Stimulated activated CD8-positive, alpha-beta memory T cell treated with anti-CD3 and anti-CD28 coated beads, Interleukin-15, amount 100 ng/mL, for 4 hours (primary cell): ENCODE measurements at places on chromosomes 11 and 22.

DNA sequence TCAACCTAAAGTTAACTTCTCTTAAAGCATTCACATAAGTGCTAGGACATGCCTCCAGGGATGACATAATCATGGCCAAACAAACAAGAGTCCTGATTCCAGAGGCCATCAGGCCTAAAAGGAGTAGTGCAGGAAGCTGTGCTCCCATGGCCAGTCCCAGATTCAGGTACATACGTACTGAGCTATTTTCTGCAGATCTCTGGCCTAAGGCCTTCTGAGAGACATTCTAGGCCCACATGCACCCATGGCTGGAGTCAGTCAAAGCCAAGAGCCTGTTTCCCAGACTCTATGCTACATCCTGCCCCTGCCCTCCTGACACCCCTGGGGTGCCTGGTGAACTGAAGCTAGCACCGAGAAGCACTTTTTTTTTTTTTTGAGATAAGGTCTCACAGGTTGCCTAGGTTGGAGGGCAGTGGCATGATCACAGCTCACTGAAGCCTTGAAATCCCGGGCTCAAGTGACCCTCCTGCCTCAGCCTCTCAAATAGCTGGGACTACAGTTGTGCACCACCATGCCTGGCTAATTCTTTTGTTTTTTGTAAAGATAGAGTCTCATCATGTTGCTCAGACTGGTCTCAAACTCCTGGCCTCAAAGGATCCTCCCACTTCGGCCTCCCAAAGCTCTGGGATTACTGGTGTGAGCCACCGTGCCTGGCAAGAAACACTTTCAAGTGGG, 553 bp downstream of the CD3D start:
- no peak for DNase-seq

DNA sequence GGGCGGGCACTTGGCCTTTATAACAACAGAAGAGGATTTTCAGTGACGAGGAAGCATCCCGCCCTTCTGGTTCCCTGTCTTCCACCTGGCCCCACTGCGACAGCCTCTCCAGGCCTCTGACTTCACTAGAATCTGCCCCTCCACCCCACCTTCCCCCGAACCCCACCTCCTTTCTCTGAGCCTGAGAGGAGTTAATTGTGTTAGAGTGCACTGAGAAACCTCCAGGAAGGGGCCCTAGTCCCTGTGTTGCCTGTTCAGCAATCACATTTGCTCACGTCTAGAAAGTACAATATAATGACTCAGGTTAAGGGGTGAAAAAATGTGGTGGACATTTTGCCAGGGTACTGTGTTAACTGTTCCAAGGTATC, 38.8 kb downstream of the PTPRJ start:
- DNase-seq, result no peak

- DNase-seq, result no peak
Measured at GRCh38 chr11:118206391-118207031, 18.3 kb downstream of the JAML start.

- no peak for DNase-seq
Measured at GRCh38 chr11:6617315-6617781, 1.9 kb downstream of the TPP1 start.

GRCh38 chr11:73716153-73717056, 44.5 kb downstream of the RAB6A start:
- DNase-seq, result no peak

- no peak for DNase-seq
Measured at GRCh38 chr11:67441731-67442351, 1.4 kb downstream of the CORO1B start.

DNA sequence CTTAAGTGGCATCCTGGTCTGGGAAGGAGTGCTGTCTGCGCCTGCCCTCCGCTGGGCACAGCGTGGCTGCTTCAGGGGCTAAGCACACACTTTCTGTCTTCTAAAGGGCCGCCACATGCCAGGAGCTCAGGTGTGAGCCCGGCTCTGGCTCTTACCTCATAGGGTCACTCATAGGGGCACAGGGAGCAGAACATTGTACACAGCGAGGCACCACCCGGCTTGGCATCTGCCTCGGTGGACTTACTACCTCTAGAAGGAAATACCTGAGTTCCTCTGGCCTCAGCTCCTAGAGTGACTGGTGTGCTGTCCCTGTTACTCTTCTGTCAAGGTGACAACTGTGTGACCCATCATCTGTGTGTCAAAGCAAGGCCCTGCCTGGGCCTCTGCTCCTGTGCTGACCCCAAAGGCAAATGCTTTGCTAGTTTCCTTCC, 13.4 kb downstream of the NEAT1 start:
- no peak for DNase-seq

GRCh38 chr22:35905894-35906293, 122.7 kb downstream of the RBFOX2 start:
- no peak for DNase-seq

DNA sequence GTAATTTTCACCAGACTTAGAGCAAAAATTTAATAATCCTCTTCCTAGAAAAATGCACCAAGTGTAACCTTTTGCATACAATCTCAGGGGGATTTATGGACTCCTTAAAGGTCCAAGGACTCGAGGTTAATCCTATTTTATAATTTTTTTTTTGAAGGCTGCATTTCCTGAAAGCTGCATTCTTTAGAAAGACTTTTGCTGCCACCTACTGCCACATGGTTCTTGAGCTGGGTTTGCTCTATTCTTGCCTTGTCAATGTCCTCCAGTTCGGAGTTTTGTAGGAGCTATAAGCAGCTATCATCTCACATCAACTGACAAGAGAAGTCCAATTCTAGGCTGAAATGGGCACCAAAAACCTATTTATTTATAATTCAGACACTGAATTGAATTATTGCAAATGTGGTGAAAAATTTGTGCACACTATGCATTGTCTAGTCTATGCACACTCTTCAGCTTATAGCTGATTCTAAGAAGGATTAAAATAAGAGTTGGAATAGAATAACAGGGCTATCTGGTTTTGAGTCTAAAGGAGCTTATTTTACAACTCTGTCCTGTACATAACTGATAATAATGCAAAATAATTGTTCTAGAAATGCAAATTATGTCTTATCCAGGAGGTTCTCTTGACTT, 31.3 kb downstream of the TRAF6 start:
- DNase-seq, result no peak

GRCh38 chr11:15374418-15374817, 259.7 kb downstream of the INSC start:
- no peak for DNase-seq

- DNase-seq, result no peak
Measured at GRCh38 chr11:47148903-47149531, 27.7 kb downstream of the ARFGAP2 start.

GRCh38 chr11:13984616-13985450, 22.3 kb downstream of the SPON1 start:
- DNase-seq, result no peak

DNA sequence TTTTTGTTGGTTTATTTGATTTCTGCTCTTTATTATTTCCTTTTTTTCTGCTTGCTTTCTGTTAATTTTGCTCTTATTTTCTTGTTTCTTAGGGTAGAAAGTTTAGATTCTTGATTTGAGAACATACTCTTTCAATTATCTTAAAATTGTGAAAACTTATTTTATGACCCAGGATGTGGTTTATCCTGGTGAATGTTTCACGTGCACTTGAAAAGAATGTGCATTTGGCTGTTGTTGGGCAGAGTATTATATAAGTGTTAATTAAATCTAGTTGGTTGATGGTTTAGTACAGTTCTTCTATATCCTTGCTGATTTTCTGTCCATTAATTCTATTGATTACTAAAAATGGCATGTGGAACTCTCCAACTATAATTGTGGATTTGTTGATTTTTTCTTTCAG, 66.9 kb upstream of the NARS2 start:
- no peak for DNase-seq

DNA sequence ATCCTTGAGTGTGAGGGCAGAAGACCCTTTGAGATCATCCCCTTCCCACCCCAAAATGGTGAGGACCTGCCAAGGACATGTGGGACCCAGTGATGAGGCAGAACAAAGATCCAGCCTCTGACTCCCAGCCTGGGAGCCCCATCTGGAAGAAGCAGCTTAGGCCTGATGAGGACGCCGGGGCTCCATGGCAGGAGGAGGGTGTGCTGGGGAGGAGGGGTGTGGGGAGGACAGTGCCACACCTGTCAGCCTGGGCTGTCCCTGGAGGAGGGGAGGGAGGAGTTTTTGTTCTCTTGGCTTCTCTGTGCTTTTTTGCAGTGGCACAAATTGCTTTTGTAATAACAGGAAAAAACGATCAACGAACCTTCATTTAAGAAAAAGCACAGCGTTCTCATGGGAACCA, 44.4 kb upstream of the DAGLA start:
- no peak for DNase-seq

DNA sequence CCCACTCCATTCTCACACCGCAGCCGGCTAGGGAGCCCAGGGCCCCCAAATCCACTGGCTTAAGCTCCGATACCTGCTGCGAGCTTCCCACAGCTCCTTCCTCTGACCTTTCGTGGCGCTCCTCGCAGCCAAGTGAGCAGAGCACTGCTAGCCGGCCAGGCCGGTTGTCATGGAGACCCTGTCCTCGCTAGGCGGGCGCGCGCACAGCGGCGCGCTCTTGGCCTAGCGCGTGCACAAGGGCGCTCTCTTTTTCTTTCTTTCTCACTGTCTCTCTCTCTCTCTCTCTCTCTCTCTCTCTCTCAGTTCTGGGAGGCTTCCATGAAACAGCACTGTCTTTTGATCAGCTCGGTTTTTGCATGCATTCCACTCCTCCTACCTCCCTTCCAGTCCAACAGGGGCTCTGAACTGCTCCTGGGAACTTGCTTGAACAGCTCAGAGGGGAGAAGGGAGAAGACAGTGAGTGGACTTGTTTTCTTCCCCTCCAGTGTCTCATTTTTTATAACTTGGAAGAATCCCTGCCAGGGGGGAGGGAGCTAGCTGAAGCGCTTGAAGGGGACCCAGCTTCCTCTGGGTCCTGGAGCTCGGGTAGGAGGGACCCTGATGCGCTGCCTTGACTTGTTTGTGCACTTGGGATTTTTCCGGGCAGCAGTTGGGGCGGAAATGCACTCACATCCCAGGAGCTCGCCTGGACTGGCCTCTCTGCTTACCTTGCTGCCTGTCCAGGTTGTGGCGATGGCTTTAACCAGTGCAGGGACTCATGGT, 100.3 kb upstream of the AKIP1 start:
- DNase-seq, result no peak

DNA sequence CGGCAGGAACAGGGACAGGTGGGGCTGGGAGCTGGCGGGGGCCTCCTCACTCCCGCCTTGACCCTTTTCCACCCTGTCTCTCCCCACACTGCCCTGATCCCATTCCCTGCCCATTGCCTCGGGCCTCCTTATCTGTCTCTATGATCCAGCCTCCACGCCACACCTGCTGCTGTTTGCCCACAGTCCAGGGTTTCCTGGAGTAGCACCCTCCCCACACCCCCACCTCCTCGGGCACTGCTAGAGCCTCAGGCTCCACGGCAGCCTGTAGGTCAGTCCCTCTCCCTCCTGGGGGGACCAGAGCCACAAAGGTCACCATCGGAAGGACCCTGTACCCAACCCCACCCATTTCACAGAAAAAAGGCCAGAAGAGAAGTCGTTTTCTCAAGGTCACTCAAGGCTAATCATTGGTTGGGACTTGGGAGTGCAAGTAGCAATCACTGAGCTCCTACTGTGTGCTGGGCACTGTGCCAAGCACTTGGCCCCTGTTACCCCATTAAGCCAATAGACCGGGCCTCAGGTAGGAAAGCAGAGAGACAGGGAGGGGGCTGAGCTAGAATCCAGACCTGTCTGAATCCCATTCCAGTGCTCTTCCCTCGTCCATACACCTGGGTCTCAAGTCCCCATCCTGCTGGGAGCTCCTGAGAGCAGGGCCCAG, 71.8 kb downstream of the PDE2A start:
- DNase-seq, result no peak

DNA sequence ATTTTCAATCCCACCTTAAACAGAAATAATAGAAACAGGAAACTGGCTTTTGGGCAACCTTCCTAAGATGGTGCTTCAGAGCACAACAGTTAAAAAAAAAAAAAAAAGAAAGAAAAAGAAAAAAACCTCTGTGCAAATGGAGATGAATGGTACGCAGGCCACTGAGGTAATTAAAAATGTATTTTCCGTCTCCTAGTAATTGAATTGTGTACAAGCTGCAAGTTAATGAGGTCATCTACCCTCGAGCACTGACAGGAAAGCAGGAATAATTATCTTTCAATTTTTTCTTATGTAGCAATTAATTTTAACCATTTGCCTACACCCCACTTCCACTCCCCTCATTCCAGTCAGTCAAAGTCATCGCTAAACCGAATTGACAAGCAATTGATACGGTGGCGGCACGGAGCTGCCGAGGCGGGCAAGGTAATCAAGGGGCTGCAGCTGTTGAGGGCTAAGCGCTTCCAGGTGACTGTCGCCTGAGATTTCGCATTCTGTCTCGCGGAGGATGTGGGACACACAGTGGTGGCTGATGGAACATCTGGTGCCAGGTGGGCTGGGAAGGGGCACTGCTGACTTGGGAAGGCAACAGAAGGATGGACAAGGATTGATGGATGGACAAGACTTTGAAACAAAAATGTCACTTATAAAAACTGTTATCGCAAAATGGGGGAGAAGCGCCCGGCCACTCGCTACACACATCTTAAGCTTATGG, 109.4 kb downstream of the RCN1 start:
- DNase-seq, result no peak

- DNase-seq, result no peak
Measured at GRCh38 chr11:1844221-1845094, 5.7 kb downstream of the TNNI2 start.

- DNase-seq, result no peak
Measured at GRCh38 chr11:32836946-32837345, 7.2 kb downstream of the PRRG4 start.
